NCI-H460 (cell line): ENCODE measurements at places on chromosomes 6 and 20. TPM values are rescaled to one million over a fixed set of nuclear protein-coding genes. Genes with fewer than 3 reads are reported as not detected.

OR2H2 gene
- total RNA-seq, result not detected in 2 replicates

SLC16A10 gene
- 2.3 and 2.5 TPM in 2 replicates for total RNA-seq

EDN3 gene
- total RNA-seq, result not detected in 2 replicates

BNIP5 gene
- not detected in 2 replicates for total RNA-seq

CGAS gene
- total RNA-seq, result 12.4 and 12.6 TPM in 2 replicates

CENPQ gene
- total RNA-seq, result 6.9 and 8.6 TPM in 2 replicates

TUBB2A gene
- total RNA-seq, result 17.1 and 19.5 TPM in 2 replicates

CMTR1 gene
- total RNA-seq, result 20.4 and 21.1 TPM in 2 replicates

PACSIN1 gene
- total RNA-seq, result 0.07 and 0.20 TPM in 2 replicates

SYCP2L gene
- total RNA-seq, result 12.2 and 13.3 TPM in 2 replicates

FNDC1 gene
- not detected in 2 replicates for total RNA-seq

UNC5CL gene
- total RNA-seq, result 0.10 TPM in 1 of 2 replicates, not detected in the other

COL21A1 gene
- total RNA-seq, result not detected in 2 replicates

OPRL1 gene
- total RNA-seq, result 0.17 and 0.32 TPM in 2 replicates

LGSN gene
- total RNA-seq, result 15.0 and 17.1 TPM in 2 replicates

DNA sequence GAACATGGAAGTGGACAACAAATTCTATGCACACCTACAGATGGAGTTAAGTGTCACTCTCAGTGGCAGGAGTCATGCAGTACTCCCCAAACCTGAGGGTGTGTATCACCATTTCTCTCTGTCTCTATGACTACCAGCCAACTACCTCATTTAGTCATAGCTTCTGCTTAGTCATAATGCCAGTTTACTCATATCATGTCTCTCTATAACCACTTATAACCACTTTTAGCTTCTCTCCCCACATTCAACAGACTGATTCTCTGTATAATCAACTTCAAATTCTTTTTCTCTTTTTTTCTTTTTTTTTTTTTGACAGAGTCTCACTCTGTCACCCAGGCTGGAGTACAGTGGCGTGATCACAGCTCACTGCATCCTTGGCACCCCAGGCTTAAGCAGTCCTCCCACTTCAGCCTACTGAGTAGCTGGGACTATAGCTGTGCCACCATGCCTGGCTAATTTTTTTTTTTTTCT is 13.8 kb upstream of the GTF3C6 start:
- peak; percentile 27 for DNase-seq

GRCh38 chr20:1595333-1595732 is 24.5 kb downstream of the SIRPB1 start:
- DNase-seq, result no peak

DNA sequence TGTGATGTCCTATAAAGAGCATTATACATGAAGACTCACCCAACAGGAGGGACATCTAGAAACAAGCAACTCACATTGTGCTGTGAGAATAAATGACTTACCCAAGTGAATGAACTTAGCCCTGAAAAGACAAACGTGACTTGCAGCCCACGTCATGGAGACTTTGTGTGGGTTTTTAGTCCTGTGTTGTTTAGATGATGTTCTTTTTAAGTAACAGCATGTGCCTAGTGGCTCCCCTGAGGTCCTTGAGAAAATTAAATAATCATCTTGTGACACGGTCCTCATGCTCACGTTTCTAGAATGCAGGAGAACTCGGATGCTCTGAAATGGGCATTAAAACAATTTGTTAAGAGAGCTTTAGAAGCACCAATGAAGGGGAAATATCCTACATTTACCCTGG is 165.1 kb downstream of the SASH1 start:
- DNase-seq, result no peak

GRCh38 chr6:130907687-130908086 is 80.5 kb downstream of the SMLR1 start:
- DNase-seq, result no peak

GRCh38 chr6:6317825-6318733 is 2.4 kb downstream of the F13A1 start:
- no peak for DNase-seq

DNA sequence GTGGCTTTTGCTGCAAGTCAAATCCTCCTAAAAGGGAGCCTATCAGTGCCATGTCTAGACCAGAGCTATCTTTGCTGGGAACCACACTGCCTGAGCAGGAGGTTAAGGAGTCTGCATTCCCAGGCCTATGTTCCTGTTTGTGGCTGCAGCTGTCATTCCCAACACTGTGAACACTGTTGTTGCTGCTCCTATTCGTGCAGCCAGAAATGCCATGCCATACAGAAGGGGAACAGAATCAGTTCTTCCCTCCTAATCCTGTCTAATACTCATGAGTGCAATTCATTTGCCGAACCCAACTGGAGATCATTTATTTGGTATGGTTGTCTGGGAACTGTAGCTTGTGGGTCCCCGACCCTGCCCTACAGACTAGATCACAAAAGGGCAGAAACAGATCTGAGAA is 406.5 kb upstream of the GJE1 start:
- DNase-seq, result no peak

DNA sequence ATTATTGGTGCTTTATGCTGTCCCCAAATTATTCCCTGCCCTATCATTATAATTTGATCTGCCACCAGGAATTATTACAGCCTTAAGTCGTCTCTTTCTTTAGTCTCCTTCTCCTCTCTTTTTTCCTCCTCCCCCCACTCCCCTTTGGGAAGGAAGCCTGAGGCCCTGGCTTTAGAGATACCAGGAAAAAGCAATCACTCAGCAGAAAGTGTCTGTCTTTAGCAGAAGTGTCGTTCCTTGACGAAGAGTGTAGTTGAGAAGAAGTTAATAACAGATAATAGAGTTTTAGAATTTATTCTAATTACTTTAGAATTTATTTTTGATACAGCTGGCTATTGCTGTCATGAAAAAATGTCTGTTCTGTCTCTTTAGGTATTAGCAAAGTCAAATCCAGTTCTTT is 16.5 kb downstream of the LIN28B start:
- no peak for DNase-seq

DNA sequence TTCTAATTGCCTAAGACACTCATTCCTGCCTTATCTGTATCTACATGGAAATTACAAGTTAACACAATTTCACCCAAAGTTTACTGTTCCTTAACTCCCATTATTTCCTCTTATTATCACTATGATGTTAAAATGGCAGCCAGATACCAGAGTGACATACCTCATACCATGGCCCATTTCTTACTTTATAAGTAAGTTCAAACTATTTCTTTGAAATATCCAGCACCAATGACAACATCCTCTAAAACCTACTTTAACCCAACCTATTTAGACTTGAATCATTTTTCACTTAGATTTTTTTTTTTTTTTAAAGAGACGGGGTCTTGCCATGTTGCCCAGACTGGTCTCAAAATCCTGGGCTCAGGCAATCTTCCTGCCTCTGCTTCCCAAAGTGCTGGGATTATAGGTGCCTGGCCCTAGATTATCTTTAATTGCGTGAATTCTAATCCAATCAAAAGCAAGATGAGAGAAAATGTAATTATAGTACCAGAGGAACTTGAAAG is 10.0 kb downstream of the REV3L start:
- no peak for DNase-seq

DNA sequence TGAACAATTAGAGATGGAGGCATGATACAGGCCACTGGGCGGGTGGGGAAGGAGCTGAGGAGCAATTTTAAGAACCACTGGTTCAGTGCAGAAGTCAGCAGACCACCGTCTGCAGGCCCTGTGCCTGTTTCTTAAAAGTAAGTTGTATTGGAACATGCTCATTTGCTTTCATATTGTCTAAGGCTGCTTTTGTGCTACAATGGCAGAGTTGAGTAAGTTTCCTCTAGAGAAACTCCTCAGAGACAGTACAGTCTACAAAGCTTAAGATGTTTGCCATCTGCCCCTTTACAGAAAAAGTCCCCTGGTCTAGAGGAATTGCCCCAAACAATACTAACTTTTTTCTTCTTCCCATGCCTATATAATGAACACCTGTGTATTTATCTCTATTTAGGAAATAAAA is 28.5 kb upstream of the UBE2J1 start:
- DNase-seq, result no peak

- no peak for DNase-seq
Measured at GRCh38 chr6:132482581-132482980, 30.3 kb downstream of the STX7 start.

- DNase-seq, result no peak
Measured at GRCh38 chr20:944148-944547, 28.0 kb upstream of the ANGPT4 start.

DNA sequence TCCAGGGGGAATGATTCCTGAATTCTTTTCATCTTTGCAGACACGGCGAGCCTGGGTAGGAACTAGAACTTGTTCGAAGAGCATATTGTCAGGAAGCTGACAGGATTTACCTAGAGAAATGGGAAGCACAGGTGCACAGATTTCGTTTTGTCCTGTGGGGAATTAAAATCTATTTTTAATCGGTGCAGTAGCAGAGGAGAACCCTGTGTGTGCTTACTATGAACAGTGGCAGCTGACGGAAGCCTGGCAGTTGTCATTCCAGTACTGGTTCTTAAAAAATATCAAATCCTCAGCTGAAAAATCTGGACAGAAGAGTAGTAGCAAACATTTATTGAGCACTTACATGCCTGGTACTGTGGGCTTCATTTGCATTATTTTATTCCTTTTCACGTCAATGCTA is 609.0 kb downstream of the QKI start:
- DNase-seq, result no peak

GRCh38 chr20:9500121-9500520 is 14.3 kb upstream of the LAMP5 start:
- DNase-seq, result no peak

DNA sequence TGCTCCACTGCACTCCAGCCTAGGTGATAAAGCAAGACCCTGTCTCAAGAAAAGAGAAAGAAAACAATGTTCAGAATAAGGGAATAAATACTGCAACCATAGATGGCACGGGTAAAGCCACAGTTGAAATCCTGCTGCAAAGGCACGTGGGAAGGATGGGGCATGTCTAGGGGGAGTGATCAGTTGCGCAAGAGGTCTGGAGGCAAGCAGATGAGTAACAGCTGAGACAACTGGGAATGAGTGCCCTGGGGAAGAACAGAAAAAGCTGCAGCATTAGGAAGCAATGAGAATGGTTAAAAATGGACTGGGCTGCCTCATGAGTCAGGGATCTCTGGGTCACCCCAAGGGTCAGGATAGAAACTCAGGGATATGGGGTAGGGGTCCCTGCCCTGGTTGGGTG is 96.3 kb downstream of the GMPR start:
- no peak for DNase-seq
